ENCODE measurements at places on chromosomes 3 and 15.

- no peak for DNase-seq
Measured at GRCh38 chr3:82080792-82081191, 319.3 kb upstream of the GBE1 start.

- no peak for DNase-seq
Measured at GRCh38 chr15:53590380-53590779, 169.1 kb downstream of the WDR72 start.

- no peak for DNase-seq
Measured at GRCh38 chr15:101654171-101654570, 2.0 kb upstream of the TM2D3 start.

DNA sequence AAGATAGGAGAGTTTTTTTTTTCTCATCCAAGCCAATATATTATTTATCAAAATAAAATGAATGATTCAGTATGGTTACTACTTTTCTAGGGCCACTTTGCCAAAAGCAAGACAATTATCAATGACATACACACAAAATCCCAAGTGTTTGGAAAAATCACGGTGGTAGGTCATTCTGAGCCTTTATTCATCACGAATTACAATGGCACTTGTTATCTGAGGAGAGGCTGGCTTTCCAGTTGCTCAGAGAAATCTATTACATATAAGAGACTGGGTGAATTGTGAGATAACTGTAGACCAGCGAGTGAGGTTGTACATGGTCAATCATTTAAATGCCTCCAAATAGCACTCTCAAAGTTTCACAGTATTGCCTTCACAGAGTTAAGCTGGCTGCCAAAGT lies 20.4 kb upstream of the FGF12 start:
- no peak for DNase-seq
